Hematopoietic multipotent progenitor cell treated with erythropoietin and hydrocortisone succinate and interleukin-3 and kit ligand, for 4 days (in vitro differentiated cells): ENCODE measurements at places on chromosomes 3 and 15.
A peak's percentile ranks its signal among the peaks of the same experiment; 100 is the strongest.

DNA sequence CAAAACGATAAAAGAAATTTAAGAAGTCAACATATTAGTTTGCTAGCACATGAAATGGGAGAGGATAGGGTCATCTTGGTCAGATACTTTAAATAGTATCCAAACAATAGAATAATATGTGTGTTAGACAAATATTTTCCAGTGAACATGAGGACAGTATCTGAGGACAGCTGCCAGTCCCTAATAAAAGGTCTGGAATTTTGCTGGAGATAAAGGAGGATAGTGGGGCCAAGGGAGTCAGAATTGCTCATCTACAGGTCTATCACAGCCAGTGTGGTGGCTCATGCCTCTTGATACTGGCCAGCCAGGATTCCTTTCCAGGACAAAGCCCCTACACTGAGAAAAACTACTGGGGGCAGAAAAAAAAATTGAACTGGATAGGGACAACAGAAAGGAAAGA, 74.0 kb downstream of the HERC1 start:
- no peak for DNase-seq

- no peak for DNase-seq
Measured at GRCh38 chr3:135992072-135992471, 26.5 kb downstream of the PPP2R3A start.

- DNase-seq: no peak
Measured at GRCh38 chr3:21697707-21698106, 53.3 kb downstream of the ZNF385D start.

DNA sequence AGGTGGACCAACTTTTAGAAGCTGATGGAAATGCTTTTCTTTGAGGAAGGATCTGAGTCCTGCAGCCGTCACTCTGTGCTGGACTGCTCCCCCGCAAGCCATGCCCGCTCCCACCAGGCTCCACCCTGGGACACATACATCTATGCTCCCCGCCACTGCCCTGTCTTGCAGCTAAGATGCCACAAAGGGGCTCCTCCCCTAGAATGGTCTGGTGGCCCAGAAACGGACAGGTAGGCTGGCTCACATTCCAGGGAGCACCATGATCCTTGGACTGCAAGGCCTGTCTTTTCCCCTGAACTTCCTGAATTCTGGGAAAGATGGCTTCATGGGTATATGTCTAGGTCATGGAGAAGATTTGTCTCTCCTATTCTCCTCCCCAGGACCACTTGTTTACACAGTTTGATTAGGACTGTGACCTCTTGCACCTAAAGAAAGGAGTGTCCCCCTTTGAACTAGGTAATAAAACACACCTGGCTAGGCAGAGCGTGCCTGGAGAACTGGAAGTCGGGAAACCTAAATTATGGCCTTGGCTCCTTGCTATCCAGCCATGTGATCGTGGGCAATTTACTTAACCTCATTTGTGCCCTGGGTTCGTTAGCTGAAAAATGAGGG, 220.9 kb upstream of the BHLHE40 start:
- no peak for DNase-seq

DNA sequence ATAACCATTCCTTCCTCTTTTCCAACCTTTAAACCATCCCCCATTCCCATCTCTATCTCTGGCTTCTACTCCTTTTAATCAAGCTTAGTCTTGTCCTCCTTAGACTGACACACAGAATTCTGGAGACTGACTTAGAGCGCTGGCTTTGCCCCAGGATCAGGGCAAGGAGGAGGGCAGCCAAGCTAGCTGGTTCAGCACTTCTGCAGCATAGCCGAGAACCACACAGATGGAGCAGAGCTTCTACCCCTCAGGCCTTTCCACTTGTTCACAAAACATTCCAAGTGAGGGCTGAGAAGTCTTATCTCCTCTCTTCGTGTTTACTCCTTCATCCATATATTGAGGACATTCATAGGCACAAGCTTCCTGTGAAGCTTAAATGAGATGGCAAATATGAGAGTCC, 246.5 kb upstream of the PEX5L start:
- no peak for DNase-seq

GRCh38 chr3:3340526-3340925, 161.0 kb upstream of the CRBN start:
- no peak for DNase-seq

GRCh38 chr3:129205109-129205832, 21.6 kb upstream of the CNBP start:
- no peak for DNase-seq

GRCh38 chr3:12966847-12967605, 106.2 kb downstream of the IQSEC1 start:
- peak; percentile 41 for DNase-seq

DNA sequence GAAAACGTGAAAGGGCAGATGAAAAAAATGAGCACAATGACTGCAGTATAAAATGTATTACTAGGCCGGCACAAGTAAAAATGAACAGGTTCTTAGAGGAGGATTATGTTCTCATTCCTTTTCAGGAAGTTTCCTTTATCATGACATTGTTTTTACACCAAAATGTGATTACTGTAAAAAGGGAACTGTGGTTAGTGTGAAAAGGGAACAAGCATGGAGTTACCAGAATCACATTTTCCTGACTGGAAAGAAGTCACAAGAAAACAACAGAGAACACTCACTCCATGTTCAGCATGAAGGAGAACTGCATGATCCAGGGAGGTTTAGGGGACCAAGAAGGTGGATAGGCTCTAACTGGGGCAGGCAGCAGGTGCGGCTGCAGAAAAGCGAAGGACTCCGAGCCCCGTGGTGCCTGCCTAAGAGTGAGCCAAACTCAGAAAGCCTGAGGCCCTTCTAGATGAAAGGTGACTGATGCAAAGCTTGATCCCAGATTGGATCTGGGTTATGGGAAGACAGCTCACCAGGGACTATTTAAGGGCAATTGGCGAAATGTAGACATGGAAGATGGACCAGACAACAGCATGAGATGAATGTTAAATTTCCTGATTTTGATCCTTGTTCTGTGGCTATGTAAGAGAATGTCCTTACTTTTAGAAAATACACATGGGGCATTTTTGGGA, 77.3 kb downstream of the CCR1 start:
- DNase-seq: peak; percentile 45

DNA sequence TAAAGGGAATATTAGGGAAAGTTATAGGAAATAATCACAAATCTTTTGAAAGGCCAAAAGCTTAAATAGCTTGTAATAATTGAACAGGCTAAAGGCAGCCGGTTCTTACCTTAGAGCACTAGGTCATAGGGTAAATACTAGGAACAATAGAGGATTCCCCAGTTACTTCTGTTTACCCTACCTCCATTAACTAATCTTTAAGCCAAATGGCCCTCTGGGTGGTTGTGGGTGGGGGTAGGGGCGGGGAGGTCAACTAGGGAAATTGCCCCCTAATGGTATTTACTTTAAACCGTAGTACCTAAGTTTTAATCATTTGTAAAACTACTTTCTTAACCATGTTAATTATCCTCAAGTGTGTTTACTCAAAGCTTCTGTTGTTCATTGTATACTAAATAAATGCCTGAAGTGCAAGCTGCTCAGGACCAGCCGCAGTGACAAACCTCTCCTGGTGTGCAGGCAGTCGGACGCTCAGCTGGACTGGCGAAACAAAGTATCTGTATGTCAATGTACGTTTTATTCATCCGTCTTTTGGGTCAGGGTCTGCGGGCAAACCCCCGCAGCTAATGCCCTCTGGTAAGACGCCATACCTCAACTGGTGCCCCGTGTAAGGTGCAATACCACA, 18.9 kb downstream of the MAGEL2 start:
- DNase-seq: no peak

- DNase-seq: no peak
Measured at GRCh38 chr15:64665179-64665578, 110.2 kb downstream of the RBPMS2 start.

GRCh38 chr3:181753391-181753790, 41.7 kb downstream of the SOX2 start:
- DNase-seq: no peak

DNA sequence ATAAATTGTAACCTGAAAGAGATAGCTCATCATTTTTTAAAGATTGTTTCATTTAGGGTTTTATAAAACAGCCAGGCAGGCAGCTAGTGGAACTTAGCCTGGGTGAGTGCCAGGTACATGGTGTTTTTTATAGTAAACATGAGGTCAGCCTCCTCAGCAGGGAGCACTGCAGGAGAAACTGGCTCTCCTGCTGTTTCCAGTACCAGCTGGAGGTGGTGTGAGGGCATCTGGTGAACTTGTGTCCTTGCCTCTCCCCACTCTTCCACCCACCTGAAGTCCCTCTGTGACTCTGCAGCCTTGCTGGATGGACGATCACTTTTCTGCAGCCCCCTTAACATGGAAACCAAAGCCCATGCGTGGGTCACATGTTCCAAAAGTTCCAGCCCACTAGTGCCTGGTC, 128.4 kb downstream of the FAM174B start:
- DNase-seq: no peak

- DNase-seq: peak; percentile 45
Measured at GRCh38 chr15:51727141-51727897, 10.1 kb downstream of the LYSMD2 start.

- DNase-seq: no peak
Measured at GRCh38 chr3:64440498-64440897, 215.2 kb upstream of the PRICKLE2 start.

- peak; percentile 96 for DNase-seq
Measured at GRCh38 chr3:58433400-58434167, at the start of gene PDHB. TSS of gene PDHB (minus strand) at chr3:58433832. CDS start at chr3:58433809, 23 bp downstream.

DNA sequence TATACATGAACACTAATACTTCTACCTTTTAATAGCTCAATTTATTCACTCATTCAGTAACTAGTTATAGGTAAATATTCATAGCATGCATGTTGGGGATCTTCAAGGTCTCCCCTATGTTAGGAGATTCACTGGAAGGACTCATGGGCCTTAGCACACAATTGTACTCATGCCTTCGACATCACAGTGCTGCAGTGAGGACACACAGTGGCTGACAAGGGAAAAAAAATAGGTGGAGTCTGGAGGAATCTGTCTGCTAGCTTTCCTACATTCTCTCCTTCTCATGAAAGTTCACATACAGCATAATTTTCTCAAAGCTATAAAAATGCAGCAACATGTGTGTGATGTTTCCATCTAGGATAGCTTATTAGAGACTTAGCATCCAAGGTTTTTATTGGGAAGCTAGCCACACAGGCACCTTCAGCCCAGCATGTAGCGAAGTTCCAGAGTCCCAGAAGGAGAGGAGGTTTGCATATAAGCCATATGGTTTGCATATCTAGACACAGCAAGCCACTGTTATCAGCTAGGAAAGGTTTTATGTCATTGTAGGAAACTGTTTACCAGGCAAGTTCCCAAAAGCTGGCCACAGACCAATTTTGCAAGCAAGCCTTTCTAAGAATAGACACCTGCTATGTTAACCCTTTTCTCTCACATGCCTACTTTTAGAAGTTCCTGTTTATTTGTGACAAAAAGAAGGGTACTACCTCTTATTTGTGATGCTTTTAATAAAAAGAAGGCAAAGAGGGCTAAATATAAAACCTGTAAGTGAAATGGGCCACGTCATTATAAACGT, 46.4 kb downstream of the MORC1 start:
- peak; percentile 81 for DNase-seq

DNA sequence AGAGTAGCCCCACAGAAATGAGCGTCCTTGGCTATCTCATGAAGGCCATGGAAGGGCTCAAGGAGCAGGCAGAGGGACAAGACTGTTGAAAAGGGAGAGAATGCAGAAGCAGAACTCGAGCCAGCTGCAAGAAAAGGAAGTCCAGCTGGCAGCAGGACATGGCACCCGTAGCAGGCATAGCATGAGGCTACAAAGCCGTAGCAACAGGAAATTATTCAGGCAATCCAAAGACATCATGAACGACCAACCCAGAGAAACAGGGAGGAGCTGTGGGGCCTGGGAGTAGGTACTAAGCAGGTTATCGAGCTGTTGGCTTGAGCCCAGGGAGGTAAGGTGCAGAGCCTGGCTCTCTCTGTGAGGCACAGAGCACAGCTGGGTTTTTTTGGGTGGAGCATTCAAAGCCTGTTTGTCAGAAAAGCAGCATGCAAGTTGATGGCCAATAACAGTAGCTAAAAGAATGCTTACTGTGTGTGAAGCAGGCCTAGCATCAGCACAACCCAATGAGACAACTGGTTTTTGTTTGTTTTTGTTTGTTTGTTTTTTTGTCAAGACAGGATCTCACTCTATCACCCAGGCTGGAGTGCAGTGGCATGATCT, 144.0 kb upstream of the SMAD3 start:
- DNase-seq: peak; percentile 82

DNA sequence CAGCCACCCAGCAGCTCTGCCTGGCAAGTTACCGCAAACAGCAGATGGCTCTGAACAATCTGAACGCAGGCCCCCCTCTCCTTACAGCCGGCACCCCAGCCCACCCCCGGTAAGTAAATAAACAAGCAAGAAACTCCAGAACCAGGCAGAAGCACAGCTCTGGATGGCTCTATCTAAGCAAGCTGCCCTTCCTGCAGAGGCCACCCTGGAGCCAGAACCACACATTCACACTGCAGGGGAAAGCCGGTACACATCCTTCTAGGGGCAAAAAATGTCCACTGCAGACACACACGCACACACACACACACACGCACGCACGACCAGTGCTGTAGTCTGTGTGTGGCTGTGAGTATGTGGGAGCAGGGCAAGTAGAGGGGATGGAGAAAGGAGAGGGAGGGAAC, 63.9 kb downstream of the ADCY5 start:
- no peak for DNase-seq

- no peak for DNase-seq
Measured at GRCh38 chr3:149462051-149462450, 12.4 kb upstream of the TM4SF4 start.

DNA sequence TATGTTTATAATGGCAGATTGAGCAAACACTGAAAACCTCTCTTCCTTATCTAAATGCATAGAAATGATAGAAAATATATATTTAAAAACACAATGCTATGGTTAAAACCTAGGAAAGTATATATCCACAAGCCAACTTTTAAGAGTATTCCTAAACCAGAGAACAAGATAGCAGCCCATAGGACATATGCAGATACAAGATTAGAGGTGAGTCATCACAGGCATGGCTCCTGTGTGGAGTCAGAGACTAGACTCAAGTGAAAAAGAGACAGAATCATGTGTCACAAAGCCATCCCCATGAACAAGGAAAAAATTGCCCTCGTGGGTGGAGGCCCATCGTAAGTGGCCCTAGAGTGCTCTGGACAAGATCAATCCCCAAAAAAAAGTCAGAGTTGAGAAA, 199.4 kb upstream of the PPP2R3A start:
- no peak for DNase-seq

DNA sequence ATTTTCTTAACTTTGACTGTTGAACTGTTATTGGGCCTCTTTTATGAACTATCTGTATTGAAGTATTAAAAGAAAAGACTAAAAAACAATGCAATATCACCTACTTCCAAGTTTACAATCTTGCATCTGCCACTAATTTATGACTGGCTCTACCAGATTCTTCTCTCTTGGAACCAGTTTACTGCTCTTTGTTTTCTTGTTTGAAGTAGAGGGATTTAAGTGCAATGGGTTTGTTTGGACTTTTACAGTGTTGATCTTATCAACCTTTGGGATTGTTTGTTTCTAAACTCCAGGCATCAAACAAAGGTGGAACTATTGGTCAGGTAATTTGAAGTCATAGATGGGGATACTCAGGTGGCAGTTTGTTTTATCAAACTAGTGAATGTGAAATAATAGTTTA, 43.0 kb upstream of the MEIS2 start:
- no peak for DNase-seq

DNA sequence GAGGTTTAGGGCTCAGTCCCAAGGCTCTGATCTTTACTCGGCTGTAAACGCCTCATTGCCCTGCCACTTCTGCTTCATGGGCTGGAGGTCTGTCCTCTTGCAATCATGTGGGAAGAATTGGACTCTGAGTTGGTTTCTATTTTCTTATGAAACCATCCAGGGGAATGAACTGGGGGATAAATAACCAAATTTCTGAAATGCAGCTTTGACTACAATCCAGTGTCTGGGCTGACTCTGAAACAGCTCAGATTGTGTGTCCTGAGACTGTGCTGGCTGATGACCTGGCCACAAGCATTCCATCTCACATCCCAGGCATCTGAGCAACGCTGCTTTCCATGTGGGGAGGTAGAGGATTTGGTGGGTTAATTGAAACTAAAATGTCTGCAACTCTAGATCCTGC, 71.0 kb upstream of the GALNT15 start:
- DNase-seq: no peak
